ENCODE measurements at places on chromosomes 7 and 10.
A peak's percentile ranks its signal among the peaks of the same experiment; 100 is the strongest.

GRCh38 chr7:1124164-1124563 is 35.8 kb downstream of the ZFAND2A start:
- no peak for DNase-seq

- DNase-seq = no peak
These were observed 39.5 kb downstream of the GALNT17 start for GRCh38 chr7:71171476-71171875.

GRCh38 chr7:28509251-28510025 is 97.1 kb downstream of the CREB5 start:
- no peak for DNase-seq

DNA sequence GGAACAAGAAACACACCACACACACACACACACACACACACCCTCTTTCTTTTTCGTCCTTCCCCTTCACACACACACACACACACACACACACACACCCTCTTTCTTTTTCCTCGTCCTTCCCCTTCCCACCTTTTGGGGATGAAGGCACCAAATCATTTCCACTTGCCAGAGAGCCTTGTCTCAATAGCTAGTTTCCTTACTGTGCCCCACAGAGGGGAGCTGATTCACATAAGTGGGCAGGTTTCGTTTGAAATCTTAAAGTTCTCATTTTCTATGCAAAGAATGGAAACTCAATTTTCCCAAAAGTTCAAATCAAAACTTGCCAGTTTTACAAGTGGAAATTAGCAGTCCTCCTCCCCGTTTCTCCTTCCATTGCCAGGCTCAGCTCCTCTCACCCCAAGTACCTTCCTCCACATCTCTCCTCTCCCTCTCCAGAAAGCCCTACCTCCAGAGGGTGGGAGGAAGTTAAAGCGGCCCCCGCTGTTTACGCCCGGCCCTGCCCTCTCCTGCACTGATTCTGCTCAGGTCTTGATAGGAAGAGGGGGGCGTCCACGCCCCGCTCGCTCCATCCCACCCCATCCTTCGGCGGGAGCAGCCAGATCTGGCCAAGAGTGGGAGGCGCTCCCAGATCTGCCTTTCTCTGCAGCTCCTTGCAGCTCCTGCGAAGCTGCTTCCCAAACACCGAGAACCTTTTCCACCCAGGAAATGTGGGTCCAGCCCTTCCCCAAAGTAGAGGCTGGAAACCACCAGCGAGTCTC is 1.3 kb downstream of the CTTNBP2 start:
- peak; percentile 27 for DNase-seq

DNA sequence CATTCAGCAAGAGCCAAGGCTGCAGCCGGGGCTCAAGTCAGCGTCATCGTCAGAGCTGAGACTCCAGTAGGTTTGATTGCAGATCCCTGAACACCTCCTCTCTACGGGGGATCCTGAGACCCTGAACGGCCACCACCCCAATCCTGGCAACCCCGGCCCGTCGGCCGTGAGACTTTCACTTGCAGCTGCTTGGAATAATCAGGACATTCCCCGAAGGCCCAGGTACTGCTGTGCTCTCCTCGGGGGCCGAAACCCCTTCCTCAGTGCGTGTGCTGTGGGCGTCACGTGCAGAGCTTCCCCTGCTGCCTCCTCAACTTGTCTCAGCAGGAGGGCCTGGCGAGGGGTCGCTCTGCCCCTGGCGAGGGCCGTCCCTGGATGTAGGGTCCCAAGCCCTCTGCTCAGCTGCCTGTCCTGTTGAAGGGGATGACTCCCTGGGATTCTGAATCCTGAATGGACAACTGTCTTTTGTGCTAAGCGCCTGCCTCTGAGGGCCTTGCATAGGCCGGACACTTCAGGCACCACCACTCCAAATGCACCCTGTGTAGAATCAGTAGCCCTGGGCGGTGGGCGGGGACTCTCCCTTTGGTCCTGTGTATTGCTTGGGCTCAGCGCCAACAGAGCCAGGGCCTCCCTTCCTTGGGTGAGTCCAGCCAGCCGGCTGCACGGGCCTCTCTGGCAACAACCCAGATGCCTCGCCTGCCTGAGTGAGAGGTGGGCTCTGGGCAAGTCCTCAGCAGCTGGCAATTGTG is 63.8 kb upstream of the EBF3 start:
- no peak for DNase-seq

- no peak for DNase-seq
These were observed 137.0 kb upstream of the FGFR2 start for GRCh38 chr10:121735263-121735662.

DNA sequence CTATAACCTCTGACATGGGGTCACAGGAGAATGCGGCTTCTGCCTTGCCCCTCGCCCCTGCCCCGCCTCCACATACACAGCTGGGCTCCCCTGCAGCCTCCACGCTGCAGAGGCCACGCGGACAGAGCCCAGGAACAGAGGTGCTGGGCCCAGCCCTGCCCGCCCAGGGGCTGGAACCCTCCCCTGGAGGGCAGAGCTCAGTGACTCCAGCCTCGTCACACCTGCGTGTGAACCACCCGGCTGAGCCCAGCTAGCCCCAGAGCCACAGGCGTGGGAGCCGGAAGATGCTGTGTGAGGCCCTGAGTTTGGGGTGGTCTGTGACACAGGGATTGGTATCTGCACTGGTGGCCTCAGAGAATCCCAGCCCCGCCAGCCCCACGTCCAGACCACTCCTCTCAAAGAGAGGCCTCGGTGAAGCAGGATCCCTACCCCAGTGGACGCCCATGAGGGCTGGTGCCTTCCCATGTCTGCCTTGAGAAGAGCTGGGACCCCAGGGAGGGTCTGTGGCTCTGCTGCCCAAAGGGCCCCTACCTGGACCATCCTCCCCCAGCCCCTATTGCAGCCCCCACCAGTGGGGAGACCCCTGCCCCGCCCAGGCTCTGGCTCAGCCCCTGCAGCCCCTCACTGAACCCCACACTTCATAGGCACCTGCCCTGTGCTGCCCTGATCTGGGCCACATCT is 8.1 kb upstream of the ADAP1 start:
- DNase-seq = peak; percentile 20

- no peak for DNase-seq
These were observed 21.7 kb upstream of the JAKMIP3 start for GRCh38 chr10:132043861-132044695.
